HTR-8/SVneo (cell line): ENCODE measurements at places on chromosomes 1 and 21.
A peak's percentile ranks its signal among the peaks of the same experiment; 100 is the strongest.

GRCh38 chr1:207519505-207520399, 23.8 kb downstream of the CR1 start:
- DNase-seq: no peak

GRCh38 chr1:160794376-160794775, 1.6 kb upstream of the LY9 start:
- no peak for DNase-seq

- no peak for DNase-seq
Observed at GRCh38 chr1:9086045-9086444, 16.6 kb upstream of the SLC2A5 start.

DNA sequence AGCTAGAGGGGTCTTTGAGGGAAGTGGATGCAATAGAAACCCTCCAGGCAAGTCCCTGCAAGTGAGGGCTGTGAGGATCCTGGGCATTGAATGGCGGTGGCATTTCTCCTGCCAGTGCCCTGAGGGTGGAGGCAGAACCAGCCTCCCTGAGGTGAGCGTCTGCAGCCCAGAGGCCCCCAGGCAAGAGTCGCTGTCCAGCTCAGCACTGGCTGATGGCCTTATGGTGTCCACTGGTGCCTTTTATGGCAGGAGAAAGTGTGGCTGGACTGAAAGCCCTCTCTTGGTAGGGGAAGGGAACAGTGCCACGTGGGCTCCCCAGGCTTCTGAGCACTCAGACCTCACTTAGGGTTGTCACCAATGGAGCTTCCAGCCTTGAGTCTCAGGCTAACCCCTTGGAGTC, 77.3 kb downstream of the SH3BGR start:
- no peak for DNase-seq

- peak; percentile 45 for DNase-seq
Observed at GRCh38 chr1:68051475-68051874, 1.0 kb upstream of the DIRAS3 start.

DNA sequence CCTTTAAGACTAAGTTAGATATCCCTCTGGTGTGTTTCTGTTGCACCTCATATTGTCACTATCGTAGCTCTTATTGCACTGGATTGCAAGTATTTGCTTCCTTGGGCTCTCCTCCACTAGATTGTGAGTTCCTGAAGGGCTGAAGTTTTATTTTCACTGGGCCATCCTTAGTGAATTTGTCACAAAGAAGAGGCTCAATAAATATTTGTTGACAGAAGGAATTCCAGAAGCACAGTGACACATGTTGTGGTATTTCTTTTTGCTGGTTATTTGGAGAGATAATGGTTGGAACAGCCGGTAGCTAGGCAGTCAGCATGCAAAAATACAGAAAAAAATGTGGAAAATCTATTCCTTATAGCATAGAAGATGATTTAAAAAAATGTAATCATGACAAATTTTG, 129.9 kb upstream of the ZRANB2 start:
- DNase-seq: no peak

- no peak for DNase-seq
Observed at GRCh38 chr1:41712081-41712480, 206.6 kb downstream of the HIVEP3 start.

GRCh38 chr1:180402001-180402400, 100.4 kb downstream of the ACBD6 start:
- no peak for DNase-seq

DNA sequence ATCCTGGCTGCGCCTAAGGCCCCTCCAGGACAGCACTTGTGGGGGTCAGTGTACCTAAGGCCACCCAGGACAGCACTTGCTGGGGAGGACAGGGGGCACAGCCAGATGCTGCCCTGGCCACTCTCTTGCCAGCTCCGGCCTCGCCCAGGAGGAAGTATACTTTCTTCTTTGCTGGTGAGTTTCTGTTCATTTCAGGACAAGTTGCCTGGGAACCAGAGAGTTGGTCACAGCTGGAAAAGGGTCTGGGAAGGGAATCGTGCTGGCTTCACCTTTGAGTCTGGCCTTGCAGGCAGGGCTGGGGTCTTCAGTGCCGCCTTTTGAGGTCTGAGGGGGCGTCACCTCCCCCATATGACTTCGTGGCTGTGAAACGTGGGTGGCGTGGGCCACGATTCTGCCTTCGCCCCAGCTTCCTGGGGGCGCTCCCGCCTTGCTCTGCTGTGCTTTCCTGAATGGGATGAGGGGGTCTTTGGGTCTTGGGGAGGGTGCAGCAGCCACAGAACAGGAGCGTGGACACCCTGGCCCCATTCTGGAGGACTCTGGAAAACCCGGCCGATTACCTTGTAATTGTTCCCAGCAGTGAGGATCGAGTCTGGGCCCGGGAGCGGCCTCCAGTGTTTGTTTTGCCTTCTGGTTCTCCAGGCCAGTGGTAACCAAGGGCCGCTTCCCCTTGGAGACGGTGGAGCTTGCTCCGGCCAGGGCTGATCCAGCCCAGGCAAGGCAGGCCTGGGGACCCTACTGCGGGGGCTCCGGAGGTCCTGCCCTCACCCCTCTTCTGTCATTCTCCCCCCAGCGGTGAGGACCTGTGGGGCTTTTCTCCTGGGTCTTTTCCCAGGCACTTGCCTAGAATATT, 45.9 kb downstream of the SPSB1 start:
- DNase-seq: no peak

DNA sequence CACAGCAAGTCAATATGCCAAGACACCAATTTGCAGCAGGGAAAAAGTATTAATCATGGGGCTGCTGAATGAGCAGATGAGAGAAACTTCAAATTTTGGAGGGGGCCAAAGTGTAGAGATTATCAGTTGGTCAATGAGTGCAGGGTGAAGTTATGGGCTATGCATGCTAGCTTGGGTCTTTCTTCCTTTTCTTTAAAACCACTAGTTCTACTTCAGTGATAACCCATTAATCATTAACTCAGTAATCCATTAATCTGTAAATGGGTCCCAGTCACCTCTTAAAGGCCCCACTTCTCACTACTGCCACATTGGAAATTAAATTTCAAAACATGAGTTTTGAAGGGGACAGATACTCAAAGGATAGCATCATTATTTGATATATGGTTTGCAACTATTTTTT, 688.6 kb upstream of the ADGRL4 start:
- no peak for DNase-seq

DNA sequence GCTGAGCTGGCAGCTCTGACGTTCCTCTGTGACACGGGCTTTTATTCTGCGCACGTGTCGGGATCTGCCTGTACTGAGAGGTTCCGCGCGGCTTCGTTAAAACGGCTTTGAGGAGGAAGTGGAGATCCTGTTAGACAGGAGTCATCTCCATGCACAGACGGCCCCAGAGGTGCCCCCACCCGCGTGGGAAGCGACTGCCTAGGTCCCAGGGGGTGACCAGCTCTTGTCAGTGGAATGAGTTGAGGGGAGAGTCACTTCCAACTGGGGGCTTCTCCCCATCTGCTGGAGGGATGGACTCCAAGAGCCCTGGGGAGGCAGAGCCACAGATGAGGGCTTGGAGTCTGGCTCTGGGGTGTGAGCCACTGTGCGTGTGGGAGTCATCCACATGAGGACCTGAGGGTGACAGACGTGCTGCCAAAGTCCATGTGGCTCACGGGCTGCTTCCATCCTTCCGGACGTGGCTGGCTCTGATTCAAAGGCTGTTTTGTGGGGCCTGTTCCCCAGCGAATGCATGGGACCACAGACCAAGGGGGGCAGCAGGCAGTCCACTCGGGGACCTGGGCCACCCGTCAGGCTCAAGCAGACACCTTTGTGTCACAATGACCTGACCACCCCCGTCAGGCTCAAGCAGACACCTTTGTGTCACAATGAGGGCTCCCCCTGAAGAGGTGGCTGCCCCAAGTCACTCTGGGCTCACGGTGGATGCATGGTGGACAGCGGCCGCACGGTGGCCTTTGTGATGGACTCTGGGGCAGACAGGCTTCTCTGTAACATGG, 26.8 kb downstream of the PTTG1IP start:
- no peak for DNase-seq

DNA sequence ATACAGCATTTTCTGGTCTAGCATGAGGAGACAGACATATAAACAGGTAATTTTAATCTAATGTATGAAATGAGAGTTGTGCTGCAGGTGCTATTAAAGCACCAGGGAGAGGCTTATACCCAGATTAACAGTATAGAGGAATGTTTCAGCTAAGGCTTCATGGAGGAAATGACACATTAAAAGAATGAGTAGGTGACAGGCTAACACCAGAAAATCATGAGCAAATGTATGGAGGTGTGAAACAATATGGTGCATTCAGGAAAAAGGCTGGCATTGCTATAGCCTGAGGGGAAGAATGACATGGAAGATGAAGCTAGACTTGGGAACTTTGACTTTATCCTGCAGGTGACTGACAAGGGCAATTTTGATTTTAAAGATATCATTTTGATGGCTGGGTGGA, 7.0 kb downstream of the ARPC5 start:
- DNase-seq: no peak
